ENCODE measurements at places on chromosomes 3 and 15. TPM values are rescaled to one million over a fixed set of nuclear protein-coding genes. Genes with fewer than 3 reads are reported as not detected.

SPSB4 gene
- not detected for total RNA-seq

ZNF80 gene
- not detected for total RNA-seq

PARP14 gene
- total RNA-seq, result 33.4 TPM

CD96 gene
- not detected for total RNA-seq

XRN1 gene
- total RNA-seq, result 37.7 TPM

ISL2 gene
- 0.20 TPM for total RNA-seq

MYO5C gene
- total RNA-seq, result 0.20 TPM
